ENCODE measurements at places on chromosomes 2 and 18. TPM values are rescaled to one million over a fixed set of nuclear protein-coding genes. Genes with fewer than 3 reads are reported as not detected.

- peak; percentile 63 for DNase-seq
Measured at GRCh38 chr2:66790651-66791181, 355.8 kb downstream of the MEIS1 start.

DNA sequence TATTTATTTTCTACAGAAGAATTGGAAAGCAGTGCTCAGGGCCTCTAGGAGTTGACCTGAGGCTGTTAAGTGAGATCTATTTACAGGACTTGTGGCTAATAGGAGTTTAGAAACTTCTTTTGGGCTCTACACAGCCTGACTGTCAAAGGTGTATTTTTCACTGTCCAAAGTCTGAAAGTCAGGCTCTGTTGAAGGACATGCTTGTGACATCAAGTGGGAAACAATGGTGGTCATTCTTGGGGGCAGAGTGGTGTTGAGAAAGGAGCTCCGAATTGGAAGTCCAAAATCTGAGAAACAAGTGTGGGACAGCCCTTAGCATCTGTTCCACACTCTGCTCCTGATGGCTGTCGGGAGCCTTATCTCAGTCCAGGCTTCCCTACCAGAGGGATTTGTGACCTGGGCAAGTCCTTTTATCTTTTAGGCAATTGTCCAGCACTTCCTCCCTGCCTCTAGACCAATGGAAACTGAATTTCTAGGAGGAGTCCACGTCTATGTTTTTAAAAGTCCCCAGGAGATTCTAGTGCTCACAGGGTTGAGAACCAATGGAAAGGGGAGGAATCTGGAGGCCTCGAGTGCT is 76.4 kb downstream of the LIPG start:
- DNase-seq, result no peak

- DNase-seq, result no peak
Measured at GRCh38 chr18:46001892-46002291, 34.8 kb upstream of the EPG5 start.

GRCh38 chr2:74328573-74328972 is 14.6 kb downstream of the SLC4A5 start:
- no peak for DNase-seq

DNA sequence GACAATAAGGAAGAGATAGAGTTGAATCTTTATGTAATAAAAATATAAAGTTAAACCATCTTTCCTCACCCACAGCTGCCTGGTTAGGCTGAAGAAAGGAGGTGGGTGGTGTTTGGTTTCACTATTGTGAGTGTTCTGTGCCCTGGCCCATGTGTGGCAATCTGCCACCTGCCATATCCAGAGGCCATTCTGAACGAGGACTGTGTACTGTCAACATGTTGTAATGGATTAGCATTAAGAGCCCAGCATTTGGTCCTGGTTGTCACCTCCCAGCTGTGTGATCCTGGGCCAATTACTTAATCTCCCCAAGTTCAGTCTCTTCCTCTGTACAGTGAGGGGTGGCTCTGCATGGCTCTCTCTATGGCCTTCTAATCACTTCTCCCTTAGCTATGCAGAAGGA is 118.2 kb upstream of the SEC11C start:
- DNase-seq, result no peak

DNA sequence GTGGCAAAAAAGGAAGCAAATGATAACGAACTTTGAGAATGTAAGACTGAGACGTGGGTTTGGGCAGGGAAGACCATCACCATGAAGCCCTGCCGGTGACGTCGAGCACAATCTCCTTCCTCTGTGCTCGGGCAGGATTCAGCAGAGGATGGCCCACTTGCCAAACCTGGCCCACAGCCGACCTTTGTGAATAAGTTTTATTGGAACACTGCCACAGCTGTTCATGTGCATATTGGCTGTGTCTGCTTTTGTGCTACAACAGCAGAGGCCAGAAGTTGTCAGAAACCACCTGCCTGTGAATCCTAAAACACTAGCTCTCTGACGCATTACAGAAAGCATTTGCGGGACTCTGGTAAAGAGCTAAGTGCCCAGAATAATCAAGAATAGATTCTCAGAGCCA is 223.9 kb downstream of the MYT1L start:
- DNase-seq, result no peak

- no peak for DNase-seq
Measured at GRCh38 chr18:5103286-5103685, 93.8 kb downstream of the AKAIN1 start.

DNA sequence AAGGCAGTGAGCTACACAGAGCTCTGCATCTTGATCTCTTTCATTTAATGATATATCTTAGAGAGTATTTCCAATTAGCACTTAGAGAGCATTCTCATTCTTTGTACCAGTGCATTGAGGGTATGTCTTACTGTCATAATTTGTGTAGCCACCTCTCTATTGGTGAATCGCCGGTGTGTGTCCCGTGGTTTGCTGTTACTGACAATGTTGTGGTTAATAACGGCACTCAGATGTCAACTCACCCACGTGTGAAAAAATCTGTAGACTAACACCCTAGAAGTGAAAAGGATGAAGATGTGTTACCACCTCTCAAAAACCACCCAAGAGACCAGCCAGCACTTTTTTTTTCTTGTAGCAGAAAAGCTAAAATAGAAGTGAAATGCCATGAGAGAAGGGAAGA is 37.1 kb downstream of the TEX51 start:
- no peak for DNase-seq

- DNase-seq, result no peak
Measured at GRCh38 chr2:71922091-71922490, 225.6 kb downstream of the CYP26B1 start.

DNA sequence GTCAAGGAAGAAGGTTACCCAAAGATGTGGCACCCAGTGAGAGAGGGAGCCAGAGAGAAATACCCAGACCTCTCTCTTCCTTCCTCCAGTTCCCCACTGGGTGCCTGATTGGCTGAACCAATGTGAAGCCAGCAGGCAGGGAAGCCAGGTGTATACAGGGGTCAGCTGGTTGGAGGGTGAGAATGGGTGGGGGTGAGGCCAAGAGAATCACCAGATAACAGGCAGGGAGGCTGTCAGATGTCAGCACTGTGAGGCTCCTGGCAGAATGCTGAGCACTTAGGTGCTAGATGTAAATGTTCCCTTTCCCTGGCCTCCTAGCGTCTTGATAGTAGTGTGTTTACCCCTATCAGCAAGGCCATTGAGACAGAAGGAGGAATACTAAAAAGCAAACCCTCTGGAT is 104.0 kb upstream of the MGAT5 start:
- DNase-seq, result no peak

DNA sequence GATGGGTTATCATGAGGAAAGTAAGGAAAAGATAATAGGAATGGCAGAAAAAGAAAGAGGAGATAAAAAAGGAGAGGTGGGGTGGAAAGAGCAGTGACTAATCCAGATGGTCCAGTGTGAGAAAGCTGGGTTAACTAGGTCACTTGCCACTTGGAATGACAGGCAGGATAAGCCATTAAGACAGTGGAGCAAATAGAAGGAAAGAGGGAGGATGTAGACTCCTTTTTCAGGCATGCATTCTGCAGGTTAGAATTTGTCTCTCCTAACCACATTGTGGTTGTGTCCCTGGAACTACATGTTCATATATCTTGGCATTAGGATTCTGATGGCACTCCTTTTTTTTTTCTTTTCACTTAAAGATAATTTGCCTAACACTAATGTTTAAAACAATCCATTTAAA is 13.4 kb upstream of the NEMP2 start:
- no peak for DNase-seq

- no peak for DNase-seq
Measured at GRCh38 chr2:224938651-224939182, 103.6 kb downstream of the DOCK10 start.

GRCh38 chr2:79446313-79446712 is 66.5 kb upstream of the CTNNA2 start:
- DNase-seq, result no peak

GRCh38 chr18:31211047-31211446 is 48.4 kb upstream of the DSC1 start:
- no peak for DNase-seq

GRCh38 chr2:240353086-240353798 is 82.2 kb upstream of the GPC1 start:
- no peak for DNase-seq

DNA sequence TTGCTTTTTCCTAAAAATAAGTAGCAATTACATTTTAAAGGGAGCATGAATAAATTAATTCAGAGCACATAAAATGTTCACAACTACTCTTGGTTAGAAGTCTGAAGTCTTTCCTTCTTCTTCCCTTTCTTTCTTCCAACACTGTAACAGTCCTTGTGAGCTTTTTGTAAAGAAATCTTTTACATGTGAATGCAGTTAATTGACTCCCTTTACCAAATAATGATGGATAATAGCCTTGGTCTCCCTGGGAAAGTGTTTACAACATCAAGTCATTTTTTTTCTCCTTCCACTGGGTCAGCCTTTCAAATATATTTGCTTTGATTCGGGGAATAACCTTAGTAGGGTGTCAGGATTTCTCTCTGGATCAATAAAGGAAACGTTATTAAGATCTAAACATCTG is 39.1 kb downstream of the CALCRL start:
- no peak for DNase-seq

DNA sequence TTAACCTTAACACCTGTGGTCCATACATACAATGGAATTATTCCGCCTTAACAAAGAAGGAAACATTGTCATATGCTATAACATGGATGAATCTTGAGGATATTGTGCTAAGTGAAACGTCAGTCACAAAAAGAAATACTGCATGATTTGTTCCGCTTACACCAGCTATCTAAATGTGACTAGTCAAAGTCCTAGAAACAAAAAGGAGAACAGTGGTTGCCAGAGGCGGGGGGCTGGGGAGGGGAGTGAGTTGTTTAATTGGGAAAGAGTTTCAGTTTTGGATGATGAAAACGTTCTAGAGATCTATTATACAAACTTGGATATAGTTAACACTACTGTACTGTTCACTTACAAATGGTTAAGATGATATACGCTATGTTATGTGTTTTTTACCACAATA is 72.0 kb downstream of the SPRED2 start:
- DNase-seq, result no peak

GRCh38 chr18:48803951-48804855 is 146.6 kb downstream of the SMAD7 start:
- DNase-seq, result peak; percentile 8

- DNase-seq, result no peak
Measured at GRCh38 chr2:33323957-33324356, 152.5 kb upstream of the RASGRP3 start.

DNA sequence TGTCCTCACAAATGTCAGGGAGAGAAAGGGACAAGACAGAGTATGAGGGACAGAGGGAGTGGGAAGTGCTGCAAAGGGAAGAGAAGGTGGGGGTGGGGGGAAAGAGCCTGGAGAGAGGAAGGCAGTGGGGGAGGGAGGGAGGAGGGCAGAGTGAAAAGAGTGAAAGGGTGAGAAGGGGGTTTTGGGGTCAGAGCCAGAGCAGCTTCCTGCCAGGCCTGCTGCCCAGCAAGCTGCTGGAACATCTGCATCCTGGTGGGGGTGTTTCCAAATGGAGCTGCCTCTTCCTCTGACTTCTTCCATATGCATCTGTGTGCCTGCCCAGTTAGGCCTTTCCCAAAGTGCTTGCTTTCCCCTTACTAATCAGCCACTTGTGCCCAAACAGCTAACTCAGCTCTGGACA is 94.3 kb upstream of the CELF4 start:
- no peak for DNase-seq

- DNase-seq, result no peak
Measured at GRCh38 chr2:85712849-85713612, 18.9 kb downstream of the GNLY start.

DNA sequence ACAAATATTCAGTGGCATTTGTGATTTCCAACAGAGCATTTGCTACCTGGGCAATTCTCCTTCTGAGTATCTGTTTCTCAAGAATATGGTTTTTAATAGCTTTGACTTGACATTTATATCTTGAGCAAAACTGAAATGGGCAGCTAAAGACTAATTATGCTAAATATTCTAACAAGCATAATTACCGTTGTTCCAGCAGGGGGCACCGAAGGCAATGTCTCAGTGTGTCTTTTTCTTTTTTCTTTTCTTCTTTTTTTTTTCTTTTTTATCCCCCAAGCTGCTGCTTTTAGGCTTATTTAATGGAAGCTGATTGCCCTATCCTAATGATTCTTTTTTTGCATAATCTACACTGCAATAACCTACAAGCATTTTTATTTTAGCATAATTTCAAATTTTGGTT is 138.9 kb upstream of the NABP1 start:
- DNase-seq, result no peak

GRCh38 chr2:190110699-190111098 is 48.2 kb upstream of the MSTN start:
- DNase-seq, result no peak

- no peak for DNase-seq
Measured at GRCh38 chr2:161946489-161947107, 127.4 kb downstream of the DPP4 start.

- no peak for DNase-seq
Measured at GRCh38 chr2:136389809-136390208, 271.9 kb upstream of the CXCR4 start.

CPSF3 gene
- total RNA-seq, result 45.2 TPM

C2orf81 gene
- 2.9 TPM for total RNA-seq

ADCY3 gene
- total RNA-seq, result 43.8 TPM

FOXI3 gene
- total RNA-seq, result 0.14 TPM

TMEM178A gene
- total RNA-seq, result 3.1 TPM

CCBE1 gene
- total RNA-seq, result 10.9 TPM

FSIP2 gene
- total RNA-seq, result 4.3 TPM

PIKFYVE gene
- 11.5 TPM for total RNA-seq

RAX gene
- not detected for total RNA-seq

FAM210A gene
- total RNA-seq, result 20.0 TPM

LRRC30 gene
- not detected for total RNA-seq

CIB4 gene
- not detected for total RNA-seq

CFLAR gene
- 176 TPM for total RNA-seq

CD302 gene
- total RNA-seq, result 31.8 TPM

ACTG2 gene
- 1,273 TPM for total RNA-seq
